ENCODE measurements at places on chromosomes 1 and 21. TPM values are rescaled to one million over a fixed set of nuclear protein-coding genes. Genes with fewer than 3 reads are reported as not detected.

AMY1A gene
- 9.1 TPM for total RNA-seq

TRIM58 gene
- total RNA-seq: 4.8 TPM

KRTAP19-1 gene
- not detected for total RNA-seq

SLC30A10 gene
- total RNA-seq: not detected

SLC44A5 gene
- total RNA-seq: 0.09 TPM

CRYAA gene
- not detected for total RNA-seq

- H3K4me1 ChIP-seq: no peaks in the 10 kb centered on the region
- DNase-seq: no peak
- H3K4me3 ChIP-seq: no peak overlapping the region
- H3K27ac ChIP-seq: no peak overlapping the region
- no peaks in the 10 kb centered on the region for H3K36me3 ChIP-seq
Observed at GRCh38 chr1:230759369-230760065, 12.3 kb downstream of the CAPN9 start.

GRCh38 chr1:244945109-244945671, 80.8 kb upstream of the HNRNPU start:
- DNase-seq: no peak
- H3K27ac ChIP-seq: no peak overlapping the region
- no peaks in the 10 kb centered on the region for H3K27me3 ChIP-seq
- no peak overlapping the region for H3K4me3 ChIP-seq
- H3K4me1 ChIP-seq: no peaks in the 10 kb centered on the region

DNA sequence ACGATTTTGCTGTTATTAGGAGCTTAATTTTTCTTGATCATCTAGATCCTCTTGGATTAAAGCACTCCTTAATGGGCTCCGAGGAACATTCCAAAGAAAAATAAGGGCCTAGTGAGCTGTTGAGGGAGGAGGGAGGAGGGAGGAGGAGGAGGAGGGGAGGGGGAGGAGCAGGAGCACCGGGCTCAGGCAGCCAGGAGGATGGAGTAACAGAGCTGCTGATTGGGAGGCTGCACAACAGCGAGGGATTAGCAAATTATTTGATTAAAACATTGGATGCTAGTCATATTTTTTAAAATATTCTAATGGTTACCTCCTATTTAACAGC, 302.1 kb upstream of the RRP15 start:
- H3K27me3 ChIP-seq: no peaks in the 10 kb centered on the region
- DNase-seq: peak; percentile 11
- no peaks in the 10 kb centered on the region for H3K4me1 ChIP-seq
- H3K36me3 ChIP-seq: no peaks in the 10 kb centered on the region

DNA sequence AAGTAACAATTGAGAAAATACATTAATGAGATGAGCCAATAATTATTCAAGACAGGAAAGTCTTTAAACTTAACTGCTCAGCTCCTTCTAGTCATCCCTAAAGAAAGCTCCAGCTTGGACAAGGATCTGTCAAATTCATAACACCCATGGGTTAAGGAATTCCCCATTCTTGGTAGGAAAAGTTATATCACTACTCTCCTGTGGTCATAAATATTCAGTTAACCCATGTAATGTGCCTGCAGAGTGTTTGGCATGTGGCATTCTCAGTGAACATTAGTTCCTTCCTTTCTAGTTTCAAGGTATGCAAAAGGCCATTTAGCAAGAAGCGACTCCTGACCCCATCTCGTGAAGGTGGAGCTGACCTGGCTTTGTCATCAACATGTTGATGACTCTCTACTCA, 76.7 kb upstream of the VCAM1 start:
- DNase-seq: no peak
- H3K4me3 ChIP-seq: no peak overlapping the region
- no peaks in the 10 kb centered on the region for H3K27me3 ChIP-seq
- H3K27ac ChIP-seq: no peak overlapping the region
- H3K4me1 ChIP-seq: no peaks in the 10 kb centered on the region

DNA sequence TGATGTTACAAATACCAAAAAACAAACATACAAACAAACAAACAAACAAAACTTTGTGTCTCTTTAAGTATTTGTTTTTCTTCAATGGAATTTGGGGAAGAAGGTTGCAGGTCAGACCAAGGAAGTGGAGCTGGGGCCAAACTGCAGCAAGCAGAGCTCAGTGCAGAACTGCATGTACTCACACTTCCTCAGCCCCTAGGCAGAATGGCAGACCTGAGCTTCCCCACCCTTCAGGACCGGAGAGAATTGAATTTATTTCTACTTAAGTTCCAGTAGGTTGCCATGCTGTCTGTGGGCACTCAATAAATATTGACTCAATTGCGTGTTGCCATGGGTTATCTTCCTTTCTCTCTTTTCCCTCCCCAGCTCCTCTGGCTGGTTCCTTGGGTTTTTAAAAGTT, 173.6 kb downstream of the PTGER3 start:
- H3K27me3 ChIP-seq: no peaks in the 10 kb centered on the region
- H3K4me1 ChIP-seq: no peaks in the 10 kb centered on the region
- no peak for DNase-seq
- H3K4me3 ChIP-seq: no peak overlapping the region

DNA sequence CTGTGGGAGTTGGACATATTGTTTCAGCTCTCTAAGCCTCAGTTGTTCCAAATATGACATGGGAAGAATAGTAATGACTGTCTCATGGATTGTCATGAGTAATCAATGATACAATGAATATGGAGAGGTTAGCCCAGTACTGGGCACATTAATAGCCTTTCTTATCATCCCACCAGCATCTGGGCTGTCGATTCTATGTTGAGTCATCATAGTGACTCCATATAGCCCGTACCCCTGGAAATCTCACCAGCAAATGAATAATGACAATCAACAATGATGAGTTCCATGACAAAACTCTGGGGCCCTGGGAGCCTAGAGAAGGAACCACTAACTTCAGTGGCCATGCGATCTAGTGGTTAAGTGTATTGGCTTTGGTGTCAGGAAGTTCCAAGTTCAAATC, 39.7 kb upstream of the GJB5 start:
- no peaks in the 10 kb centered on the region for H3K4me1 ChIP-seq
- no peak for DNase-seq
- no peak overlapping the region for H3K4me3 ChIP-seq

GRCh38 chr1:112938210-112938609, 17.8 kb downstream of the SLC16A1 start:
- H3K4me3 ChIP-seq: no peak overlapping the region
- no peaks in the 10 kb centered on the region for H3K4me1 ChIP-seq
- no peak for DNase-seq
- H3K36me3 ChIP-seq: no peaks in the 10 kb centered on the region
- no peaks in the 10 kb centered on the region for H3K27me3 ChIP-seq

DNA sequence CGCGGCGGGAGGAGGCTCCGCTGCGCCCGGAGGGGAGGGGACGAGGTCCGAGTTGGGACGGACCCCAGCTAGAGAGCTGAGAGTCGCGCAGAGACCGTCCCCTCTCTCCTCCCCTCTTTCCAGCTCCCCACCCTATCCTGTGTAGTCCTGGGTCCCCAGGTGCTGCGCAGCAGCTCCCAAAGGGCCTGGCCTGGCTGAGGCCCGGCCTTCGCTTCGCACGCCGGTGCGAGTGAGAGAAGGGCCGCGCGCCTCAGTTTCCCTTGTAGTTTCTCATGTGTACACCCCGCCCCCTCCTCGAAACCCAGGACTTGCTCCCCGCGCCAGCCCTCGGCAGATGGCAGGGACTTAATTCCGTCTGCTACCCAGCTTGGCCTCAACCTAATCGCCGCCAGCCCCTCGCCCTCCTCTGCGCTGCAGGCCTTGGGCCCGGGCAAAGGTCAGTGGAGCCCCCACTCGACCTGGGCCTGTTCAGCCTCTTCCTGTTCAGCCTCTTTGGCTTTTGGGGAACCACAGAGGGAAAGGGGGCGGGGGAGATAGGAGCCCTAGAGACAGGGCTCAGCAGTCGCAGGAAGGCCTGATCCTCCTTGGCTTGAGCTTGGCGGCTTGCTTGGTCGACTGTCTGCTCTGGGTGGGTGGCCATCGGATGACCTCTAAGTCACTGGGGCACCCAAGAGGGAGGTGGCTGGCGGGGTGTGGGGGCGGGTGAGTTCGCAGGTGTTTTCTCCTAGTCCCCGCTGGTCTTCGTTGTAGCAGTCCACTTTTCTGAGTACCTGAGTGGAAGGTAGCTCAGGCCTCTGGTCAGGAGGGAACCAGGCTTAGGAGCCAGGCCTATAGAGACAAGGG, 1.0 kb downstream of the ZNF687 start:
- no peak for DNase-seq
- H3K4me3 ChIP-seq: peak overlapping the region; percentile 91
- H3K36me3 ChIP-seq: no peaks in the 10 kb centered on the region
- no peaks in the 10 kb centered on the region for H3K27me3 ChIP-seq

- no peak overlapping the region for H3K4me3 ChIP-seq
- peak; percentile 91 for DNase-seq
- H3K27ac ChIP-seq: no peak overlapping the region
- H3K27me3 ChIP-seq: no peaks in the 10 kb centered on the region
- H3K4me1 ChIP-seq: peaks cover 5% of the 10 kb centered on the region
- H3K36me3 ChIP-seq: no peaks in the 10 kb centered on the region
Observed at GRCh38 chr1:32400876-32401631, 6.8 kb upstream of the BSDC1 start.

GRCh38 chr1:174550296-174550695, 102.5 kb downstream of the GPR52 start:
- no peaks in the 10 kb centered on the region for H3K4me1 ChIP-seq
- no peak overlapping the region for H3K27ac ChIP-seq
- H3K36me3 ChIP-seq: no peaks in the 10 kb centered on the region
- no peak overlapping the region for H3K4me3 ChIP-seq
- DNase-seq: no peak
- H3K27me3 ChIP-seq: no peaks in the 10 kb centered on the region

GRCh38 chr1:198672124-198672523, 33.3 kb downstream of the PTPRC start:
- H3K27me3 ChIP-seq: no peaks in the 10 kb centered on the region
- no peaks in the 10 kb centered on the region for H3K36me3 ChIP-seq
- H3K4me1 ChIP-seq: no peaks in the 10 kb centered on the region
- H3K4me3 ChIP-seq: no peak overlapping the region

Data from left lung (tissue), 14 donors.